ENCODE measurements at places on chromosomes 5 and 9.

GRCh38 chr5:35194635-35195471 is 35.4 kb downstream of the PRLR start:
- DNase-seq: peak; percentile 30

GRCh38 chr5:4017076-4017803 is 421.6 kb downstream of the IRX1 start:
- DNase-seq: peak; percentile 9

DNA sequence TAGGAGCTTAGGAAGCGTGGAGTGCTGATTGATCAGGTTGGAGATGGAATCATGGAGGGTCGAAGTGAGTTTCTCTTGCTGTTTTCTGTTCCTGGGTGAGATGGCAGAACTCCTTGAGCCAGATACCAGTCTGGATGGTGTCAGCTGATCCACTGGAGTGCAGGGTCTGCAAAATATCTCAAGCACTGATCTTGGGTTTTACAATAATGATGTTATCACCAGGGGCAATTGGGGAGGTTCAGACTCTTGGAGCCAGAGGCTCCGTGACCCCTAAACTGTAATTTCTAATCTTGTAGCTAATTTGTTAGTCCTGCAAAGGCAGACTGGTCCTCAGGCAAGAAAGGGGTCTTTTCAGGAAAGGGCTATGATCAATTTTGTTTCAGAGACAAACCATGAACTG is 80.0 kb upstream of the NIPAL4 start:
- DNase-seq: no peak

- DNase-seq: no peak
Measured at GRCh38 chr5:82664732-82665131, 386.6 kb upstream of the RPS23 start.

GRCh38 chr5:172173564-172174153 is 14.4 kb downstream of the STK10 start:
- DNase-seq: no peak

DNA sequence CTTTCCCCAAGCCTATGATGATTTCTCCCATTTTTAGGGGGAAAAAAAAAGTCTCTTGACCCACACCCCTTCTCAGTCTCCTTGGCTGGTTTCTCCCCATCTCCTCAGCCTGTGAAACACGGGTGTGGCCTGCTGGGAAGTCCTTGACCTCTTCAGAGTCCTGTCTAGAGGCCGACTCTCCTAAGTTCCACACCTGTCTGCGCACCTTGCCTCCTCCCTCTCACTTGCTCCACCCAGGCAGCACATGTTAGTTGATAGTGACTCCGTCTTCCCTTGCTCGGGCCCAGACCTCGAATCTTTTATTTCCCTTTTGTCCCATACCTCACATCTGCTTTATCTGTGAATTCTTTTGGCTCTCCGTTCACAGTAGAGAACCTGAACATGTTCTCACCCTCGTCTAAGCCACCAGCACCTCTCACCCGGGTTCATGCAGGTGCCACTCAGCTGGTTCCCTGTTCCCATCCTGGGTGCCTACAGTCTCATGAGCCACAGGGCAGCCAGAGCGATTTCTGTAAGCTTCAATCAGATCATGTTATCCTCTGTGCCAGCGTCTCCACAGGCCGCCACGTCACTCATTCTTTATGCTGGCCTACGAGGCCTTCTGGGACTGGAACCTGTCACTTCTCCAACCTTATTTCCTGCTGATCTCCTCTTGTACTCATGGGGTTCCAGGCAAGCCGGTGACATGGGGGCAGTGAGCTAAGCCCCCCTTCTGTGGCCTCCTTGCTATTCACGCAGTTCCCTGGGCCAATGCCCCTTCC is 51.7 kb upstream of the LRRTM2 start:
- DNase-seq: no peak

GRCh38 chr9:124869986-124870560 is 8.1 kb downstream of the ARPC5L start:
- peak; percentile 85 for DNase-seq

GRCh38 chr9:95023217-95024003 is 294.1 kb downstream of the FANCC start:
- DNase-seq: no peak

DNA sequence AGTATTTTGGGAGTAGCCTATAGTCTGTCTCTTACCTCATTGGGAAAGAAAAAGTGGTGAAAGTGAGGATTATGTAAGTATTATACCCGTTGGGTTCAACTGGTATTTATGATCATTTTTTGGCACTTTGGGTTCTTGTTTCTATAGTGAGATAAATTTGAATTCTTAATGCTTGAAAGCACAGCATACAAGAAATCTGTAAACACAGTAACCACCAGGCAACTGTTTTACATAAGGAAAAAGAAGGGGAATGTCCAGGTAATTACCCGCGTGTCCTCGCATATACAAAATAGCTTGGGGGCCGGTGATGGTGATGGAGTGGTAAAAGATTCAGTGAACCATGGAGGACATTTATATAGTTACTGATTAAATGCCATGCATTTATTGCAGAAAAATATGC is 60.5 kb downstream of the BASP1 start:
- no peak for DNase-seq

GRCh38 chr5:7868773-7869473 is at the start of the genes FASTKD3 and MTRR:
TSS of gene FASTKD3 (minus strand) at chr5:7869031. CDS start at chr5:7868083, 948 bp downstream.
TSS of gene MTRR (plus strand) at chr5:7869148. CDS start at chr5:7870795, 1,647 bp downstream.
- peak; percentile 90 for DNase-seq

GRCh38 chr5:171386861-171387344 is 746 bp upstream of the NPM1 start:
- DNase-seq: no peak

DNA sequence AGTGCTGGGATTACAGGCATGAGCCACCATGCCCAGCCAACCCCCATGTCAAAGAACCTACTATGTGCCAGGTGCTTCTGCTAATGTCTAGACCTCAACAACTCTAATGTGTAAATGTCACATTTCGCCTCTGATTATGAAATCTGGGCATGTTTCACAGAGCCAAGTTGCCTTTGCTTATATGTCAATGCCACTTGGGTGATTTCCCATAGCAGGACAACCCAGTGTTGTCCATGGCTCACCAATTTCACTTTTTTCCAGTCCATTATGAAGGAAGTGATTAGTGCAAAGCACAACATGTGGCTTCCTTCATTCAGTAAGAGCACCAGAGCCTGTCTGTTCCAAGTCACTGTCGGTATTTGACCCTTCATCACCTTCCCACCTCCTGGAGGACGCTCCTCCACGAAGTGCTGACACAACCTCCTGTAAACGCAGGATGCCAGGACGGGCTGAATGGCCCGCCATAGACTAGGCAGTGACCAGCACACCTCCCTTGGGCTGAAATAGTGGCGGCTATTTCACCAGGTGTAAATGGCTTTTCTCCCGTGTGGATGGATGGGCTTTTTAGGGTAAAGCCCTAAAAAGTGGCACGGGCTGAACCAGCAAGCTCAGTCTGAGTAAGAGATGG is 962 bp upstream of the PKN3 start:
- no peak for DNase-seq

DNA sequence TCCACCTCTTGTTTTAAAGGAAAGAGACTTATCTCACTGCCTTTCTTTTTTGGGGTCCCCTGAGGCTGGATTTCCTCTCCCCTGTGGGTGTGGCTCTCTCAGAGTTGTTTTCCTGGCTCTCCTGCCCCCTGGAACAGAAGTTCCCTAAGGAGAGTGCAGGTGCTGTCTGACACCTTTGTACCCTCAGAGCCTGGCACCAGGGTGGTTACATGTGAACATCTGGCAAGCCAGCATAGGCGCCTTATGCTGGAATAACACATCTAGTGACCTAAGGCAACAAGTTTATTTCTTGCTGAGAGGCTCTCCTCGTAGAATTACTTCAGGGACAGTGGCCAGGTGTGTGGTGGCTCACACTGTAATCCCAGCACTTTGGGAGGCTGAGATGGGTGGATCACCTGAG is 172.9 kb upstream of the PTCH1 start:
- no peak for DNase-seq

DNA sequence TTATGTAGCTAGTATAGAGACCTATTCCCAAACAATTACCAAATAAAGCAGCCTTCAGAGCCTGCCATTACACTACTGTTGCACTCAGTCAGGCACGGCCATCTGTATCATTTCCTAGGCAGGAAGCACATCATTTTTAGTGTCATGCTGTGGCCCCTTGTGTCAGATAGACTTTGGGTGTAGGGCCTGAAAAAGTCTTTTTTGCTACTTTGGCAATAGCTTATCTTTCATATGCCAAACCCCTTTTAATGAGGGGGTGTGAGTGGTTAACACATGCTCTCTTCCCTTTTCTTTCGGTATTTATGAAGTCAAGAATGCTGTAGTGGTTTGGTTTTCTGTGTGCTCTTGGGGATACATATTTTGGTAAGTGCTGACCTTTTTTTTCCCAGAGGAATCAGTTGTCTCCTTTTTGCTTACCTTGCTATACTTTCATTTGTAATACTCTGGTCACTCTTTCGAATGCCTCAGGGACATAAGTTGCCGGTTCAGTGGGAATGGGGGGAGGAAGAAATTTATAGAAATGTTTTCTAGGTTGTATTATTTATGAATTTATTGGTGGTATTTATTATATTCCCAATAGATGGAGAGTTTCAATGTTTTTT is 209.8 kb downstream of the CSNK1G3 start:
- peak; percentile 46 for DNase-seq

- DNase-seq: no peak
Measured at GRCh38 chr9:100499866-100500265, 26.9 kb downstream of the TMEFF1 start.

DNA sequence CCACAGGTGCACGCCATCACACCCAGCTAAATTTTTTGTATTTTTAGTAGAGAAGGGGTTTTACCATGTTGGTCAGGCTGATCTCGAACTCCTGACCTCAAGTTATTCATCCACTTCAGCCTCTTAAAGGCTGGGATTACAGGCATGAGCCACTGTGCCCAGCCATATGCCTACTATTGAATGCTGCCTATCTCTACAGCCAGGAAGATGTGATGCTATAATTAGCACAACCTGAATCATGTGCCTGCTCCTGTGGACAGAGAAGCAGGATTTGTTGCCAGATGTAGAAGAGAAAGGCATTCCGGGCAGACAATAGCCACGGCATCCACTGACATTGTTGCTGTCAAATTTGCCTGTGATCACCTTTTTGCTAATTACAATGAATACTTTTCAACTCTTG is 24.4 kb upstream of the MLLT3 start:
- no peak for DNase-seq

DNA sequence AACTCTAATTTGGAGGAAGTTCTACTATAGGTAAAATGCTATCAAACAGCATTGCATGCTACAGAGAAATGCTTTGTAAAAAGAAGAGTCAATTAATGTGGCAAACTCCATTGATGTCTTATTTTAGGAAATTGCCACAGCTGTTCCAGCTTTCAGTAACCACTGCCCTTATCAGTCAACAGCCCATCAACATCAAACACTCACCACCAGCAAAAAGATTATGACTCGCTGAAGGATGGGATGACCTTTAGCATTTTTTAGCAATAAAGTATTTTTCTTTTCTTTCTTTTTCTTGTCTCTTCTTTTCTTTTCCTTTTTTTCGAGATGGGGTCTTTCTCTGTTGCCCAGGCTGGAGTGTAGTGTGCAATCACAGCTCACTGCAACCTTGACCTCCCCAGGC is 26.0 kb downstream of the CRHBP start:
- DNase-seq: no peak

DNA sequence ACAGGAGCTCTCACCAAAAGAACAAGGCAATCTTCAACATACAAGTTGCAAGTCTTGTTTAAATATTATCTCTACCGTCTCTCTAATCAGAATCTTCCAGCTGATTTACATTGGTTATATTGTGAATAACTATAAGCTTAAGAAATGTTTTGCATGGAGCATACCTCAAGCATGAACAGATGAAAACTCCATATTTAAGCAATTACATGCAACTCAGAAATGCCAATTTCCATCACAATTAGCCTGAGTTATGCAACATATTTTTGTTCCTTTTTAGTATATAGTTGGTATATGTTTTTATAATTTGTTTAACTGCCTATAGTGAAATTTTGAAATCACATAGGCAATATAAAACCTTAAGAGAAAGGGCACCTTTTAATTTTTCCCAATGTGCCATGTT is 142.5 kb downstream of the DENND1A start:
- DNase-seq: no peak

DNA sequence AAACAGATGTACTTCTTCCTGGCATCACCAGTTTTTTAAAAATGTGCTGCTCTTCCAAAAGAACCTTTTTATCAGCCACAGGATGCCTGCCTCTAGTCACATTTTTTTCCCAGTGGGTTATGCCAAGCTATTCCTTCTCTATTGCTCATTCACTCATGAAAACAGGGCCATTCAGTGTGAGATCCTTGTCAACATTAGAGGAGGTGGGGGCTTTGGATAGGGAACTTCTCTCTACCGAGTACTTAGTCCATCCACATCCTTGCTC is 3.1 kb downstream of the TMEM252 start:
- no peak for DNase-seq

GRCh38 chr5:86374611-86375010 is 243.1 kb upstream of the COX7C start:
- DNase-seq: no peak

GRCh38 chr9:136502196-136502595 is 19.4 kb upstream of the SEC16A start:
- DNase-seq: no peak

- no peak for DNase-seq
Measured at GRCh38 chr9:132875159-132875558, 2.9 kb downstream of the AK8 start.

GRCh38 chr9:19555214-19555613 is 146.4 kb downstream of the ACER2 start:
- no peak for DNase-seq

- no peak for DNase-seq
Measured at GRCh38 chr9:90956026-90956810, 154.6 kb downstream of the SYK start.

- DNase-seq: no peak
Measured at GRCh38 chr5:178462076-178462475, 128.1 kb downstream of the COL23A1 start.

DNA sequence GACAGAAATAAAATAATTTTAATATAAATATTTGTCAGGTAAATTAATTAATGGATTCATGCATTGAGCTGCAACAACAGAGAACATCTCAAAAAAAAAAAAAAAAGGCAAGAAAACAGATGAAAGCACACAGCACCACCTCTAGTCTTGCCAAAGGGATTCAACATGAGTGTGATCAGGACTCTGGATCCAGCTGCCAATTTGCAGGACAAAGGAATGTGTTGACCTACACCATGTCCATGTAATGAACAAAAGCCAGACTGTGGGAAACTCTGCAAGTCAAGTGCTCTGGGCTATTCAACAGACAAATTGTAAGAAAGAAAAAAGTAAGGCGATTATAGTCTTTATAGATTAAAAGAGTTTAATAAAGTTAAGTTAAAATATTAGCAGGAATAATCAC is 769.3 kb downstream of the TLR4 start:
- no peak for DNase-seq

GRCh38 chr9:71683598-71684235 is 84.6 kb downstream of the CEMIP2 start:
- no peak for DNase-seq

DNA sequence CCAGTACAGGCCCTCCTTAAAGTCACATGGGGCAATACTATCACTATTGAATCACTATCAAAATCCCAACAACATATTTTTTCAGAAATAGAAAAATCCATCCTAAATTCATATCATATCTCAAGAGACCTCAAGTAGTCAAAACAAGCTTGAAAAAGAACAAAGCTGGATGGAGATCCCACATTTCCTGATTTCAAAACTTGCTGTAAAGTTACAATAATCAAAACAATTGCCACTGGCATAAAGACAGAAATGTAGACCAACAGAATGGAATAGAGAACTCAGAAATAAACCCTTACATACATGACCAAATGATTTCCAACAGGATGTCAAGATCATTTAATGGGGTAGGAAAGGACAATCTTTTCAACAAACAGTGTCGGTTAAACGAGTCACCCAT is 41.3 kb upstream of the CDKN2AIPNL start:
- DNase-seq: no peak

Data from RPMI8226 (cell line).